Tibial artery (tissue), 4 donors: ENCODE measurements at places on chromosomes 7 and 10.

GRCh38 chr10:132223156-132223590, 36.4 kb downstream of the DPYSL4 start:
- peak; percentile 82 for DNase-seq

GRCh38 chr7:33624215-33624614, 281.1 kb upstream of the BMPER start:
- no peak for DNase-seq

DNA sequence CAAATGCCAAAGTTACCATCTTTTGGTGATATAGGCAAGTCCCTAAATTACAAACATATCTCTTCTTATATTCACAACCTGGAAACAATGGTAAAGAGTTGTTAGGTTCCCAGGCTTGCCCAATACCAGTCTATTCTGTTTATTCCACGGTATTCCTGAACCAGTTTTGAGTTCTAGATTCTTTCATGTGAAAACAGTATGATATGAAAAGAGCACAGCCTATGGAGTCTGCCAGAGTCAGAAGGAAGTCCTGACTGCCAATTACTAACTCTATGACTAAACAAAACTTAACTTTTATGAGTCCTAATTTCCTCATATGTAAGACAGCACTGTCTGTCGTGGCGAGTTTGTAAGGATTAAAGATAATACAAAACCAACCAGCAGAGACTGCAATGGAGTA, 5.6 kb downstream of the ABI1 start:
- no peak for DNase-seq

DNA sequence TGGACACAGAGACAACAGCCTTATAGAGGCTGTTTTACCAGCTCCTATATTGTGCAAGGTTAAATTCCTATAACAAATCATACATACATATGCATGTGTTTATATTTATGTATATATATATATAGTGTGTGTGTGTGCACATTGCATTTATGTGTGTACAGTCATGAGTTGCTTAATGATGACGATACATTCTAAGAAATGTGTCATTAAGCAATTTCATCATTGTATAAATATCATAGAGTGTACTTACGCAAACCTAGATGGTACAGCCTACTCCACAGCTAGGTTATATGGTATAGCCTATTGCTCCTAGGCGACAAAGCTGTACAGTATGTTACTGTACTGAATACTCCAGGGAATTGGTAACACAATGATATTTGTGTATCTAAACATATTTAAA, 30.1 kb upstream of the TNKS2 start:
- no peak for DNase-seq

GRCh38 chr10:119197921-119198320, 9.4 kb upstream of the GRK5 start:
- DNase-seq = no peak

DNA sequence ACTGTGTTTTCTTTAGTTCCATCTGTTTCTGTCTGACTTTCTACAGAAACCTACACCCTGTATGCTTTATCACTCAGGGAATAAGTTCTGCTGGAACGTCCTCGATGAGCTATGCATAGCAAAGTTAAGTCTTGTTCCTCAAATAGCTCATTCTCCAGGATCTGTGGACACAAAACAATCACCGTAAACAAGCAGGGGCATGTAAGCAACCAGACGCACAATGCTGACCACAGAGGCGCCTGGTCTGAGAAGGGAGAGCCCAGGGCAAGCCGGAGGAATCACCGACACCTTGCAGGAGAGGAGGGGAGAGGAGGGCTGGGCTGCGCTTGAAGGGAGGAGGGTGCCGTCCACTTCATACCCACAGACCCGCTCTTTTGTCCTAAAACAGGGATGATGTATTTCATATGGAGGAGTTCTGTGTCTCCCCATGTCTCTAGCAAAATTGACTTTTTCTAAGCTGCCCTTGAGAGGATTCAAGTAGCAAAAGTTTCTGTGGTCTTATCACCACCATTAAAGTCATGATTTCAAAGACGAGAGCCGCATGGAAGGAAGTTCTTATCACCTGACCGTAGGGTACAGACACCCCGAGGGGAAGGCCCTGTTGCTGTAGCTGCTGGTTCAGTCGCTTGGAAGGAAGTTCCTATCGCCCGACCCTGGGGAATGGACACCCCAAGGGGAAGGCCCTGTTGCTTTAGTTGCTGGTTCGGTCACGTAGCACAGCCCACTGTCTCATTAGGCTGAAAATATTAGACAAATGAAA, 14.3 kb downstream of the CALML3 start:
- peak; percentile 53 for DNase-seq

GRCh38 chr7:70765651-70766050, 366.3 kb upstream of the GALNT17 start:
- no peak for DNase-seq

DNA sequence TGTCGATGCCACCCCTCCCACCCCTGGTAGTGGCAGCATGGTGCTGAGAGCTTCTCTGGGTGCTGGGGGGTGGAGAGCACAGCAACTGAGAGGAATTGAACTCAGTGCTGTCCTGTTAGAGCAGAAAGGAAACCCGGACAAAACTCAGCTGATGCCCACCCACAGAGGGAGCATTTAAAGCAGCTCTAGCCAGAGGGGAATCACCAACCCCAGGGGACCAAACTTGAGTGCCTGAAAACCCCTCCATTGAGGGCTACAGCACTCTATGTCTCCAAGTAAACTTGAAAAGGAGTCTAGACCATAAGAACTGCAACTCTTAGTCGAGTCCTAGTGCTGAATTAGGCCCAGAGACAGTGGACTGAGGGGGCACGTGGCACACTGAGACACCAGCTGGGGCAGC, 16.8 kb upstream of the FOXI2 start:
- no peak for DNase-seq

DNA sequence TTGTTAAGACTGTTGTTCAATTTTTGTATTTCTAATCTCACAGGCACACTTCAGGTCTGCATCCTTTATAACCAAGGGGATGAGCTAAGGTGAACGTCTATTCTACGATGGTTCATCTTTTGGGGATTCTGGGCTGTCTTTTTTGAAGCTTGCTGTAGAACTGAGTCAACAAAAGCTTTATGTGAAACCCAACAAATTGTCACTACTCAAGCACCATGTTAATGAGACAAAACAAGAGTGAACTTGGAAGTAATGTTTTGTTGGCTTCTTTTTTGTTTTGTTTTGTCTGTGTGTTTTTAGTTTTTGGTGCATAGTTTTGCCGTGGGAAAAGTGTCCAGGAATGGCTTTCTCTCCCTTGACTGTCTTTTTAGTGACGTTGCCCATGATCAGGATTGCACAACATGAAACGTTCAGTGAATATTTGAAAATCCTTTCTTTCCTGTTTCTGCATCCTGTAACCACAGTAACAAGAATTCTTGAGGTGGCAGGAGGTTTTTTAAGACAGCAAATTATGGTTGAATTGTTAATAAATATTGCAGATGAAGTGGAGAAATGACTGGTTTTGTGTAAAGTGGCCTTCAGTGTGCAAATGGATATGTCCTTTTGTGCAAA, 65.6 kb downstream of the WIPF3 start:
- DNase-seq = no peak

- DNase-seq = no peak
Observed at GRCh38 chr10:33483124-33483815, 148.8 kb upstream of the NRP1 start.

GRCh38 chr7:81549484-81550016, 220.3 kb downstream of the HGF start:
- no peak for DNase-seq

GRCh38 chr7:25963733-25964132, 188.3 kb upstream of the NFE2L3 start:
- DNase-seq = no peak

GRCh38 chr10:3960496-3960895, 175.5 kb upstream of the KLF6 start:
- no peak for DNase-seq

- no peak for DNase-seq
Observed at GRCh38 chr10:75596930-75597620, 165.7 kb downstream of the LRMDA start.

- no peak for DNase-seq
Observed at GRCh38 chr10:79259834-79260233, 87.4 kb upstream of the PPIF start.

- no peak for DNase-seq
Observed at GRCh38 chr7:29990931-29991330, 1.3 kb upstream of the SCRN1 start.

DNA sequence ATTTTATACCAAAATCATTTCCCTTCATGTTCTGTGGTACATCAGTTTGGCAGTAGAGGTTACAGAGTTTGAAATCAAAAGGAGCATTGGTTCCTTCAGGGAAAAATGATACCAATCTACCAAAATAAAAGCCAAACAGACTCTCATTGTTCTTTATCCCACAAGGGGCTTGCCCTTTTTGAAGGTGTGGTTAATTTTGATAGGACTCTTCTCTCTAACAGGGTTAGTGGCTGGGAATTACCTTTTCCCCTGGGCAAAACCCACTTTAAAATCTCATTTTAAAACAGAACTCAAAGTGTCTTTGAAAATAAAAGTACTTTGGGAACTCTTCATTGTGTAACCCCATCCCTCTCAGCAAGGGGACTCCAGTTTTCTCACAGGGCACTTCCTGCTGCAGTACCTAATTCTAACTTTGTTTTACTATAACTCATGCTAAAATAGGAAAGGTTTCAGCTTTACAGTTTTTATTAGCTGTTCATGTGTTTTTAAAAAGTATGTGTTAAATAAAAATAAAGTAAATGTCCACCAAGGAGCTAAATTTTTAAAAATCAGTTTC, 30.6 kb downstream of the SMNDC1 start:
- DNase-seq = no peak
